Cortex of kidney (tissue), 1 donor: ENCODE measurements at places on chromosomes 16 and 17.

DNA sequence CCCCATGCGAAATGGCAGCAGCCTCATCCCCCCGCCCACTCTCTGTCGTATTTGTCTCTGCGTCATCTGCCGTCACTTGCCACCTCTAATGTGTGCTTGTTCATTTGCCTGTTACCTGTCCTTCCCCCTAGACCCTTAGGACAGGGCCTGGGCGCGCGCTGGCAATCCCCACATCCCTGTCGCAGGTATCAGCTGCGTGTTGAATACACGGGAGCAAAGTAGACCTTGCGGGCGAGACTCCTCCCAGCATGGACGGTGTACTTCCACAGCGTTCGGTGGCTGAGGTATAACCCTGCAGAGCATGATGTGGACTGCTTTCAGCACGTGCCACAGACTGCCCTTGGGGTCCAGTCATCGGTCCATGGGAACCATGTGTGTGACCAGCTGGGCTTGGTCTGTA lies 170.1 kb upstream of the CHMP6 start:
- no peak for DNase-seq

DNA sequence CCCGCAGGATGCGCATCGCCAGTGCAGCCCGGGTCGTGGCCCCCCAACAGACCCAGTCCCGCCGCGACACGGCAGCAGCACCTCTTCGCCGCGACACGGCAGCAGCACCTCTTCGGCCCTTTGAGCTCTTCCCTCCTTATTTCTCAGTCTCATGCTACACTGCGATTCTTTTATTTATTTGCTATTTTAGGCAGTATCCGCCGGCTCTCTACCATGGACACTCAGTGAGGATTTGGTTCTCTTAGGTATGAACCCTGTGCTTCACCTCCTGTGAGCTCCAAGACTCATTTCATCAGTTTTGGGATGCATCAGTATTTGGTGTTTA lies 8.3 kb upstream of the MAP2K3 start:
- no peak for DNase-seq

- no peak for DNase-seq
These were observed 8.2 kb downstream of the ZNF689 start for GRCh38 chr16:30601966-30602365.

DNA sequence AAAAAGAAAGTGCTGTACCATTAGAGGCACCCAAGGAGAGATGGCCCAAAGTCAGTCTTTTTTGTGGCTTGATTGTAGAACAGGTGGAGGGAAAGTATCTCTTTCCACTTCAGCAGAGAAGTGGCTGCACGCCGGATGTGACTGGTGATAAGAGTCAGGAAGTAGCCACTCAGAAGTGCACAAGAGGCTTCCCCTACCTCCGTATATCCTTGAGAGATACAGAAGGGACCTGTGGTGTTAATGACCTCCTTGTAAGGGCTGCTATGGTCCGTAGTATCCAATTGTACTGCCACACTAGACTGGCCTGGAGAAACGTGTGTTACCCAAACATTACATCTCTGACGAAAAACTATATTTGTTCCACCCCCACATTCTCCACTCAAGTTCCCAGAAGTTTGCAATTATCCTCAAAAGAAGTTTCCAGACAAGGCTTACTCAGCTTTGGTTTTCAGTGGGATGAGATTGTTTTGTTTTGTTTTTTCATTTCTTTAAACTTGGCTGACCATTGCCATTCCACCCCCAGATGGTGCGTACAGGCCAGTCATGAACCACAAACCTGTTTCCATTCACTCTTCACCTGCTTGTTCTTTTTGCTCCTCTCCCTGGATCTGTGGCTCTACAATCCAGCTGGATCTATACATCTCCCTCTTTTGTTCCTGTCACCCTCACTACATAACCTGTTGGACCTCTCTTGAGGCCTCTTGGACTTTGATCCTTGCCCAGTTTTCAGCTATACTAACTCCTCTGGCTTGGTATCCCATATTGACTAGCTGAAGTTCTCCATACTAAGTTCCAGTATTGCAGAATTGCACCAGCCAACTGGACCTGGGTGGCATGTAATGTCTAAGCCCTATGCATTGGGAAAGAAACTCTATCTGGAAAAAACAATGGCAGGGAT lies 20.7 kb upstream of the MED13 start:
- DNase-seq, result no peak

DNA sequence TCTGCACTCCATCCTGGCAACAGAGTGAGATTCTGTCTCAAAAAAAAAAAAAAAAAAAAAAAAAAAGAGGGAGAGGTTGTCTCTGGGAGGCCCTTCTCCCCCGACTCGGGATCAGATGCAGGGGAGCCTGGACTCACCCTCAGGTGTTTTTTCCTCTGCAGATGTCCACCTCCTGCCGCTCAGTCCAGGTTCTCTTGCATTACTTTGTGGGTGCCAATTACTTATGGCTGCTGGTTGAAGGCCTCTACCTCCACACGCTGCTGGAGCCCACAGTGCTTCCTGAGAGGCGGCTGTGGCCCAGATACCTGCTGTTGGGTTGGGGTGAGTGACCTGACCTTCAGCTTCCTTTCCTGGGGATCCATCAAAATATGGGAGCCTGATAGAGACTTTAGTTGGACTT lies 34.1 kb downstream of the GLP2R start:
- no peak for DNase-seq

- DNase-seq, result no peak
These were observed 29.1 kb upstream of the HAPSTR1 start for GRCh38 chr16:9062301-9062700.

GRCh38 chr17:55722742-55723487 lies at the start of gene TMEM100:
Gene TMEM100, minus strand, starts transcription at chr17:55722864. Its CDS starts 1,794 bp downstream, at chr17:55721070.
- no peak for DNase-seq

GRCh38 chr16:85514295-85514597 lies 98.9 kb upstream of the GSE1 start:
- DNase-seq, result no peak

- DNase-seq, result no peak
These were observed 417.6 kb downstream of the SOX9 start for GRCh38 chr17:72538443-72538842.

DNA sequence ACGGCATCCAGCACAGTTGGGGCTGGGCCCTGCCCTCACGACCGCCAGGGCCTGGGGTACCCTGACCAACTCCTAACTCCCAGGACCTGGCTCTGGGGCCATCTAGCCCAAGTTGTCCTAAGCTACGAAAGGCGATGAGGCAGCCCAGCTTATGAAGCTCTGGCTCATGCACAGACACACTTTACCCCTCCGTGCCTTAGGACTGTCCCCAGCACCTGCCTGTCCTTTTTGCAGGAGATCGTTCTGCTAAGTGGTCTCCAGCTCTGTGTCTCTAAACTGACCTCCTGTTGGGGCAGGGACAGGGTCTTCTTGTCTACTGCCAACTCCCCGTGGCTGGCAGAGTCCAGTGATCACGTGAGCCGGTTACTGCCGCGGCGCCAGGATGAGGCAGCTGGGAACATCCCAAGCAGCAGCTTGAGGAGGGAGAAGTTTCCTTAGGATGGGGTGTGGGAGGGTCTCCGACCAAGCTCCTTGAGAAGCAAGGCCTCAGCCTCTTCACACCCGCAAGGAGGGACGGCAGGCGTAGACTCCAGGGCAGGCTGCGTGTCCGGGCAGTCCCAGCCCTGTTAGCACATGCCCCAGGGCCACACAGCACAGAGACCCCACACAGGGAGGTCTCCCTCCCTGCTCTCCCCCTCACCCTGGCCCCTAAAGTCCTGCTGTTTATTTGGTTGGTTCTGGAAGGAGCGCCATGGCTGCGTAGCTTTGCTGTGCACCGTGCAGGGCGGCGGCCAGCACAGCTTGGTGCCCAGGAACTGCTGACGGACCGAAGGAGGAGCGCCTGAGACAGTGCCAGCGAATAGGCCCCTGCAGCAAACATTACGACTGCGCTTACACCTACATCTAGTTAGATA lies 16.4 kb upstream of the METRNL start:
- no peak for DNase-seq

DNA sequence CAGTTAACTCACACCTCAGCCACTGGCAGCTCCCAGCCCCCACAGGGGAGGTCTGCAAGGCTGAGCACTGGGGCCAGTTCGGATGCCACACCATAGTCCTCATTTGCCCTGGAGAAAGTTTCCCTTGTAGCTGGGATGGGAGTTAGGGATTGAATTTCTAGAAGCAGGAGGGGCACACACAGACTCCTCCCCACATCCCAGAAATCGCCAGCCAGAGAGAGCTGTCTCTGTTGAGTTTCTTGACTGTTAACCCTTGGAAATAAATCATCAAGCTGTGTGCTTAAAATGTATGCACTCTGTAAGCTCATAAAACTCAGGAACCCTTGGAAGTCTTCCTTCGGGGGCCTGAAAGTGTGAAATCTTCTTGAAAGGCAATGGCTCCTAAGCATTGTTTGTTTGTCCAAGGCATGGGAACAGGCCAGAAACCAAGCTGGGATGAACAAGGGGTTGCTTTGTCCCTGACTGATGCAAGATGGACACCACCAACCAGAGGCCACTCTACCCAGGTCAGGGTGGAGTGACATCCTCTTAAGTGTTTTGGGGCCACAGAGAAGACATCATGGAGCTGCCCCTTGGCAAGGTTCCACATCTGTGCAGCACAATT lies 394 bp upstream of the PRM3 start:
- no peak for DNase-seq

- no peak for DNase-seq
These were observed 1.9 kb upstream of the PLEKHG4 start for GRCh38 chr16:67277294-67277998.

GRCh38 chr17:8124350-8125153 lies 646 bp upstream of the HES7 start:
- DNase-seq, result no peak

GRCh38 chr16:27852116-27852515 lies 211.4 kb downstream of the GSG1L start:
- DNase-seq, result no peak

DNA sequence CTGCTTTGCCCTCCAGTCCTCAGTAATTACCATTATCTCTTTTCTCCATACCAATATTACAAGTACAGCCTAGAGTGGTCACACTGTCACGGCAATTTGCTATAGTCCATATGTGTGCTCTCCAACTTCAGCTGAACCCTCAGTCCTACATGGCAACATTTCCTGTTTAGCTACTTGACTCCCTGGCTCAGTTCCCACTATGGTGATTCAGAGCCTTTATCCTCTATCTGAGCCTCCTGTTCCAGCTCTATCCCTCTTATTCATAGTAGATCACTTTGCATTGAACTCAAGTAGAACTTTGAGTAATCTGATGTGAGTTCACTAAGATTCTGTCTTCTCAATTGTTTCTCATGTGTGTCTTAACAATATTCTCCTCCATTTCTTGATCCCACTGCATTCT lies 43.7 kb upstream of the GOSR1 start:
- DNase-seq, result no peak

DNA sequence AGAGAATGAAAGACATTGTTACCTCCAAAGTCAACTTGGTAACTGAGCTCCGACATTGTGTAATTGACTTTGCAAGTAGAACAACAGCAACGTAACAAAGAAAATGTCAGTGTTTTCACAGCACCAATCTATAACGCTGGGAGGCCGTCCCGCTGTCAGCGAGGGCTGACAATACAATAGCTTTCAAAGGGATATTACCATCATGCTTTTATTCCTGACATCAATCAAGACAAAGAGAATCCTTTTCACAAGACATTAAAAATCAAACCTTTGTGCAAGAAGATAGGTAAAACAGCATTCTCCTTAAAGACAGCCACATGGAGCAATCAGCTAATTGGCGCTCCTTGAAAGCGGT lies 6.2 kb downstream of the ZNF423 start:
- DNase-seq, result no peak

DNA sequence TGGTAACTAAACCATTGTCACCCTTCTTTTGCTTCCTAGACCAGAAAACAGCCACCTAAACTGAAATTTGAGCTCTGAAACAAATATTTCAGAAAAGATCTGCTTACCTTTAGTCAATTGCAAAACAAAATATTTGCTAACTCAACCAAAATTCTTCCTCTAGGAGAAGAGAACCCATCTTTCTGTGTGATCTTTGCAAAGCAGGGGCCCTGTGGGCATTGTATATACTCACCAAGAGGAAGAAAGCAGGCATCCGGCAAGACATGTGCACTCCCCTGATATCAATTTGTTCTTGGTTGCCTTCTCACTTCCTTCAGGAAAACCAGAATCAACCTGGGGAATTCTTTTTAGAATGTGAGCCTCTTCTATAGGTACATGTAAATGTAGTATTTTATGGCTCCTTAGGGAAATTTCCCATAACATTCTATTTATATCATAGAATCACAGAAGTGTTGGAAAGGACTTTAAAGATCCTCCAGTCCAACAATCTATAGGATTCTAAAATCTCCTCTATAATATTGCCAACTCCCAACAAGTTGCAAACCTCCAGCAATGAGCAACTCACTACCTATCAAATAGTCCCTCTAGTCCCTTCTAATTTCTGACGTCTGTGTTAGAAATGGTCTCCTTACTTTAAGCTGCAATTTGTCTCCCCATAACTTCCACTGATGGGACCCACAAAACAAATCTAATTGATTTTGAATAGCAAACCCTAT lies 966 bp downstream of the SLFN14 start:
- DNase-seq, result no peak

GRCh38 chr16:89615596-89616090 lies 2.2 kb downstream of the DPEP1 start:
- DNase-seq, result no peak

DNA sequence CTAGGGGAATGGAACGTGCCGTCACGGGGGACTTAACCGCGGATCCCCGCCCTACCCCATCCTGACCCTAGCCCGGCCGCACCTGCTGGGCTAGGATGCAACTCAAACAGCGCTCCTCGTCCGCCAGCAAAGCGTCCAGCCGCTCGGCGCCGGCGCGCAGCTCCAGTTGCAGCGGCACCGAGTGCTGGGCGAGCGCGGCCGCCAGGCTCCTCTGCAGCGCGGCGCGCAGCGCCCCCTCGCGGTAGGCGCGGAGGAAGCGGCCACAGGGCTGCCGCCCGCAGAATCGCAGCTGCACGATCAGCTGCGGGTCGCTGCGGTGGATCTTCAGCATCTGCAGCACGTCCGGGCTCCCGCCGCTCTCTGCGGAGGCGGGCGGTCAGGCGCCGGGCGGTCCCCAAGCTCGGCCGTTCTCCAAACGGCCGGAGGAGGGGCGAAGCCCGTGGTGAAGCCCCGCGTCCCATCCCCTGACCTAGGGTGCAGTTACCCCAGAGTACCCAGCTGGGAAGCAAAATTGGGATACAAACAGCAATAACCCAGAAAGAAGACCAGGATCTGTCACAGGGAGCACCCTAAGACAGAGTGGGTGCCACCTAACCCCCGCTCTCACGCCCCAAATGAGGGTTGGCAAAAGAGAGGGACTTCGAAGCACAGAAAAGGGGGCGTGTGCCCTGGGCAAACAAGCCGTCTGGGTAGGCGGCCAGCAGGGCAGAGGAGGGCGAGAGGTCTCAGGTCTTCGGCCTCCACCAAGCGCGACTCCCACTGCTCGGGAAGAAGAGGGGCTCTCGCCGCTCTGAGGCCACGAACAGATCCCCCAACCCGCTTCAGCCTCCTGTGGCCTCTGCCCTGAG lies 4.2 kb downstream of the TRADD start:
- no peak for DNase-seq

GRCh38 chr17:75524269-75524969 lies 1.1 kb upstream of the LLGL2 start:
- DNase-seq, result no peak
